ENCODE measurements at places on chromosomes 16 and 17. TPM values are rescaled to one million over a fixed set of nuclear protein-coding genes. Genes with fewer than 3 reads are reported as not detected.

The P3H4 gene
- total RNA-seq, result 3.2 TPM

The MED1 gene
- total RNA-seq, result 51.8 TPM

The DDX42 gene
- 143 TPM for total RNA-seq

The CYLD gene
- 166 TPM for total RNA-seq

The BOLA2B gene
- 145 TPM for total RNA-seq

The AIPL1 gene
- not detected for total RNA-seq

The LHX1 gene
- not detected for total RNA-seq

The LDHD gene
- total RNA-seq, result not detected

The FBXO31 gene
- 36.6 TPM for total RNA-seq

The KRT14 gene
- total RNA-seq, result not detected

All from activated naive CD8-positive, alpha-beta T cell treated with anti-CD3 and anti-CD28 coated beads, Interleukin-2, amount 10 ng/mL, durations not matched to agents 7 days and 5 days (primary cell).